ENCODE measurements at places on chromosomes 5 and 9. TPM values are rescaled to one million over a fixed set of nuclear protein-coding genes. Genes with fewer than 3 reads are reported as not detected.

DNA sequence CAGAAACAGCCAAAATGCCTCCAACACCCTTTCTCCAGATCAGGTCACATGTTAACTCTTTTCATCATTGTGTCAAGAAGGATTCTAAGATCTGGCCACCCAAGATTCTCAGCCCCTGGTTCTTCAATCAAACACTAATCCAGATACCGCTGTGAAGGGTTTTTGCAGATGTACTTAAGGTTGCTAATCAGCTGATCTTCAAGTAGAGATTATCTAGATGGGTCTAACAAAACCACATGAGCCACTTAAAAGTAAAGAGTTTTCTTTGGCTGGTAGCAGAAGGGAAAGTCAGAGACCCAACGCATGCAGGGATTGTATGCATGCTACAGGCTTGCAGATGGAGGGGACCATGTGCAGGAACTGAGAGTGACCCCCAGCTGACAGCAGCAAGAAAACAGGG lies 267.9 kb downstream of the CDK5RAP2 start:
- no peak for DNase-seq

GRCh38 chr5:14870337-14871213 lies 1.0 kb downstream of the ANKH start:
- DNase-seq = peak; percentile 19

DNA sequence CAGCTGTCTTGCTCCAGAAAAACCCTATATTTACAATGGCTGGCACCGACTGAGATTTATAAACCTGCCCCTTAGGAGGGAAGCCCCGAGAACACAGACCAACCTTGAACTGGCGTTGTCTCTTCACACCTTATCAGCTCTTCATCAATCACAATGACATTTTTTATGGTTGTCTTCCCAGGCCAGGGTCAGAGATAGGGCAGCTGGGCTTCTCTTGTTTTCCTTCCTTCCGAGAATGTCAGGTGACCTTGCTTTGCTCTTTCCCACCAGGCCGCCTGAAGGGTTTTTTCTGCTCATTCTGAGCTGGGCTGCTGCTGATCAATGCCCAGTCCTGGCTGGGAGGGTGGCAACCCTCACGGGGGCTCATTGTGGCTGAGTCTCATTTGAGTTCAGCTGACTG lies 619.1 kb downstream of the CCDC171 start:
- DNase-seq = no peak

- DNase-seq = no peak
These were observed 272.1 kb upstream of the CCNG1 start for GRCh38 chr5:163165277-163165676.

- DNase-seq = no peak
These were observed 47.8 kb downstream of the THOC3 start for GRCh38 chr5:175920231-175920811.

Gene DAP
- 64.8 TPM for total RNA-seq

Gene DIPK1B
- not detected for total RNA-seq

Gene CA9
- total RNA-seq = 0.40 TPM

Measured in activated CD4-positive, alpha-beta T cell treated with anti-CD3 and anti-CD28 coated beads, Interleukin-2, amount 10 ng/mL, durations not matched to agents 7 days and 5 days (primary cell).